ENCODE measurements at places on chromosomes 12 and 14.

- no peak for DNase-seq
Measured at GRCh38 chr14:80215756-80216581, 4.7 kb upstream of the DIO2 start.

DNA sequence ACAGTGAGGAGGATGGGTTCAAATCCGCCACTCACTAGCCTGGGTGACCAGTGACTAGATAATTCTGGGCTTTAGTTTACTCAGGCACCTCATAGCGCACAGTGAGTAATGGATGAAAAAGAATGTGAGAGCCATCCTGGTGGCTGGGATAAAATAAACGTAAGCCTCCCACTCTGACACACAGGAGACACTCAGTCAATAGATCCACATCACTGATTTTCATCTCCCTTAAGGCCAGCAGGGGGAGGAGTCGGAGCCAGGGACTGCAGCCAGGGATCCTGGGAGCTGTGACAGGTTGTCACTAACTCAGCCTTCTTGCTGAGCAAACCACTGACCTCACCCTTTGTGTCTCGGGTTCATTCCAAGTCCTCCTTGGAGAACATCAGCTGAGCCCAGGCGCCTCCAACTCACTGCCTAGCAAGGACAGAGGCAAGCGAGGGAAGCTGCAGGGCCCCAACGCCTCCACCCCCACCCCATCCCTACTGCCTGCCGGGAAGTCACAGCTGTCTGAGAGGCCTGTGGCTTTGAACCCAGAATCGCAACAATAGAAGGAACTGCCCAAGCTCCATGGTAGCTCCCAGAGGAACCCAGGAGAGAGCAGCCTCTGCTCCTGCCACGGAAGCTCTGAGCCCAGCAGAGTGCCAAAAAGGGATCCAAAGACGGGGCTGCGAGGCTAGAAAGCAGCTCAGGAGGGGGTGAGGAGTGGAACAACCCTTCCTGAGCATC is 30.7 kb downstream of the PXN start:
- no peak for DNase-seq

DNA sequence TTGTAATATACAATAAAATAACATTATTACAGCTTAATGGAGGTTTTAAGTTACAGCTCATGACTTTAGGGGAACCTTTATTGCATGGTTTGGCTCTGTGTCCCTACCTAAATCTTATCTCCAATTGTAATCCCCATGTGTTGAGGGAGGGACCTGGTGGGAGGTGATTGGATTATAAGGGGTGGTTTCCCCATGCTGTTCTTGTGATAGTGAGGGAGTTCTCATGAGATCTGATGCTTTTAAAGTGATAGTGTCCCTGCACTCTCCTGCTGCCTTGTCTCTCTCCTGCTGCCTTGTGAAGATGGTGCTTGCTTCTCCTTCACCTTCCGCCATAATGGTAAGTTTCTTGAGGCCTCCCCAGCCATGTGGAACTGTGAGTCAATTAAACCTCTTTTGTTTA is 132.1 kb upstream of the SYT1 start:
- no peak for DNase-seq

- no peak for DNase-seq
Measured at GRCh38 chr14:87013583-87013982, 979.4 kb downstream of the GALC start.

GRCh38 chr12:50353404-50353803 is 43.0 kb downstream of the FAM186A start:
- no peak for DNase-seq

GRCh38 chr14:20794644-20795369 is 7.8 kb downstream of the RNASE1 start:
- DNase-seq = no peak

- DNase-seq = no peak
Measured at GRCh38 chr14:42629553-42629952, 1022.9 kb downstream of the LRFN5 start.

DNA sequence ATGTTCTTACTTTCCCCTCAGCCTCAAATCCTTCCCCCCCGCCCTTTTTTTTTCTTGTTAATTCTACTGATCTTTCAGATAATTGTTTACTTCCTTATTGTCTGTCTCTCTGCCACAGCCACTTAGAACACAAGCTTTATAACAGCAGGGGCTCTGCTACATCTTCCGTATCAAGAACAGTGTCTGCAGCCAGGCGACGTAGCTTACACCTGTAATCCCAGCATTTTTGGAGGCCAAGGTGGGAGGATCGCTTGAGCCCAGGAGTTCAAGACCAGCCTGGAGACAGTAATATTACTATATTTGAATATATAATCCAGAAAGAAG is 5.4 kb downstream of the SOS2 start:
- DNase-seq = no peak

DNA sequence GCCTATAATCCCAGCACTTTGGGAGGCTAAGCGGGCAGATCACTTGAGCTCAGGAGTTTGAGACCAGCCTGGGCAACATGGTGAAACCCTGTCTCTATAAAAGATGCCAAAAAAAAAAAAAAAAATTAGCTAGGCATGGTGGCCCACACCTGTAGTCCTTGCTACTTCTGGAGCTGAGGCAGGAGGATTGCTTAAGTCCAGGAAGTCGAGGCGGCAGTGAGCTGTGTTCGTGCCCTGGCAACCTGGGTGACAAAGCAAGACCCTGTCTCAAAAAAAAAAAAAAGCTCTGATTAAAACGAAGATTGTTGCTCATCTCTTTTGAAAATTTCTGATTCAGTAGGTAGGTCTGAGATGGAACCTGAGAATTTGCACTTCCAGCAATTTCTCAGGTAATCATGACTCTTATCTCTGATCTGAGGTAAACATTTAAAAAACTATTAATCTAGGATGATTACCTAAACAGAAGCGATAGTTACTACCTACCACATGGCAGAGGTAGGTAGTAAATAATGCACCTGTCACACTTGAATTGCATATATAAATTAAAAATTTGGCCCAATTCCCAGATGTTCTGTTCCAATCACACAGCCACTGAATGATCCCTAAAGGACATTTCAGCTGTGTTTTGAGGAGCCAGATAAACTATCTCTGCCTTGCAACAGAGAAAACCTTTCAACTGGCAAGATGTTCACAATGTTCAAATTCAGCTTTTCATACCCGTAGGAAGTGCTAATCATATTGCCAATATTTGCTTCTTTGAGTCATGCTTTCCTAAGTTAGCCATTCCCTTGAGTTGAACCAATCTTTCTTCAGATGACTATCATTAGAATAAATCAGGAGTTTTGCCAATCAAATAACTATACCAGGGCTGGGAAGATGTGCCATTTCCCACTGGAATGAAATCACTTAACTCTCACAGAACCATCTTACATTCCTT is 4.2 kb upstream of the TEP1 start:
- DNase-seq = no peak

DNA sequence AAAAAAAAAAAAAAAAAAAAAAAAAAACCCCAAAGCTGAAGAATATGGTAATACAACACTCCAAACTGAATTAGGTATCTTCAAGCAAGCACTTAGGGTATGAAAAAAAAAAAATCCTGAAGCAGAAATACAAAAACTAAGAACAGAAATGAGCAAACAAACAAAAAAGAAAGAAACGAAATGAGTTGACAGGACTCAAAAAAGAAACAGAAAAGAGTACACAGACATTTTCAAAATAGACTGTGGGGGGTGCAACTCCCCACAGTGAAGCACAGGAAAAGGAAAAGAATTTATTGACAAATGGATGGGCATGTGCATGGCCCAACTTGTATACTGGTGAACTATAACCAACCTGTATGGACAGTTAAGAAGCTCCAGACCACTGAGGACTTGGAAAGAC is 24.6 kb downstream of the RPS6KA5 start:
- no peak for DNase-seq

DNA sequence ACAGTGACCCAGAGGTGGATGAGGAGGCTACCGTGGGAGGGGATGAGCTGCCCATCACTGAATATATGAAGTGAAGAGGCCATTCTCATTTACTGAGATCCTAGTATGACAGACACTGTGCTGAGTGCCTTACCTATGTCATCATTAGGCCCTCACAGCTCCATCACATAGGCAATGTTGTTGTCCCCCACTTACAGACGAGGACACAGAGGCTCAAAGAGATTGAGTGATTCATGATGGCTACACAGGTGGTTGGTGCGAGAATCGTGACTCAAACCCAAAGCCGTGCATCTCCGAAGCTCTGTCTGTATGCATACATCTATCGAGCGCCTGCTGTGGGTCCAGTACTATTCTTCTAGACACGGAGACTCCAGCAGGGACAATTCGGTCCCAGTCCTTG is 5.9 kb upstream of the CCDC197 start:
- DNase-seq = no peak

- DNase-seq = no peak
Measured at GRCh38 chr12:31217356-31218130, 108.4 kb downstream of the SINHCAF start.

- DNase-seq = peak; percentile 17
Measured at GRCh38 chr12:63821781-63822251, 22.7 kb upstream of the SRGAP1 start.

DNA sequence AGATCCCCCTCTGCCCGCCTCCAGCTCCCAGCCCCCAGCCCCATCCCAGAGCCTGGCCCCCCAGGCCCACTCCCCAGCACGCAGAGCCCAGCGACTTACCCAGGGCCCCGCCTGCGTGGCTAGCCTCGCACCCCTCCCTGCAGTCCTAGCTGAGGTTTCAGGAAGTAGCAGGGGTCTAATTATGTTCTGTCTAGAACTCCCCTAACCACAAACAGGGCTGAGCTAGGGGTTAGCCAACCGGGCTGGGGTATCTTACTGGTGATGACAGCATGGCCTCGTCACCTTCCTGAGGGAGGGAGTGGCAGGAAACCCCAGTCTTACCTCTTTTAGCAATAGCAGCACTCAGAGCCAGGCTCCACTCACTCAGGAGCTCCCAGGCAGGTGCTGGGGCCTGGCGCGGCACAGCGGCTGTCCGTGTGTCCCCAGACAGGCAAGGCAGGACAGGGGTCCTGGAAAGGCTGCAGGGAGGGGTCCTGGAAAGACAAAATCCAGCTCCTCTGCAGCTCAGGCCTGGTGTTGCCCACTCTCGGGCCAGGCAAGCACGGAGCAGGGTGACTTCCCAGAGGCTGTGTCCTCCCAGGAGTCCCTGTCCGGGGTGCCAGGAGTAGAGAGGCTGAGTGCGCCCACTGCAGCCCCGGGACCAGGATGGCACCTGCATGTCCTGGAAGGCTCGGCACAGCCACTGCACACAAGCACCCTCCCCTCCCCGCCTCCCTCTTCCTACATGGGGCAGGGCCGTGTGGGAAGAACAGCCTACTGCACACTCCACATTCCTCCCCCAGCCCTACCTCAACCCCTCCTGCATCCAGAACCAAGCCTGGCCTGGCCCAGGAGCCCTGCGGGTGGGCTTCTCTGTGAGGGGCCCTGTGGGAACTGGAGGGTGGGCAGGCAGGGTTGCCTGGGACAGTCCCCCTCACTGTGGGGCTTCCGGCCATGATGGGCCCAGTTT is at the start of gene GPR132:
GPR132 (minus strand) TSS at position 151 of the 949 bp plus-strand sequence. CDS start 10,010 bp downstream, outside the sequence.
- DNase-seq = peak; percentile 88

GRCh38 chr14:93975791-93976476 is 436 bp downstream of the ASB2 start:
- DNase-seq = no peak

DNA sequence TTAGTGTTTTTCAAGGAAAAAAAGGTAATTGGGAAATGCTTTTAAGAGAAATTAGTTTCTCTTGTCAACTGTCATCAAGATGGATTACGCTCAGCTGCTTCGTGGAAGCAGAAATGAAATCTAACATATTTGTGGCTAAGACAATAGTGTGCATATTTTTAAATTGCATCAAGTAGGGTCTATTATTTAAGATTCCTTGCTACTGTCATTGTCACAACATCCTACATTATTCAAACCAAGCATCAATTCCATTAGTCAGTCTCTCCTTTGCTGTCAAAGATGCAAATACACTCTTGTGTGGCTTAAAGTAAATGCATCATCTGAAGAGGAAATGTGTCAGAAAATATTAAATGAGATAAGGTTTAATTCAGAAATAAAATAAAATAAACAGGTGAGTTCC is 1277.6 kb upstream of the SEL1L start:
- no peak for DNase-seq

- no peak for DNase-seq
Measured at GRCh38 chr14:90803249-90803648, 13.0 kb downstream of the TTC7B start.

- peak; percentile 39 for DNase-seq
Measured at GRCh38 chr12:132955094-132956010, 754 bp downstream of the ZNF605 start.
